ENCODE measurements at places on chromosomes 4 and X.

DNA sequence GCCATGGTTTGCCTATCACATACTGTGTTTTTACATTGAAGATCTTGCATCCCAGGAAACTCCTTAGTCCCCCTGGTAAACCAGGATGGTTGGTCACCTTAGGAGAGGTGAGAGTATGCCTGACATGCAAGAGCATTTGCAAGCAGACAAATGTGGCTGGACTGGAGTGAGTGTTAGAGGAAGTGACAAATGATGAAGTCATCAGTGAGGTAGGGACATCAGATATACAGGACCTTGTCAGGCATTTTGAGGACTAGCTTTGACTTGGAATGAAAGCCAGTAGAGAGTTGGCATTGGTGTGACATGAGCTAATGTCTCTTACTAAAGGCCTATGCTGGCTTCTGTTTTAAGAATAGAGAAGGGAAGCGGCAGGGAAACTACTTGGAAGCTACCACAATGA is 124.9 kb downstream of the FRMPD4 start:
- DNase-seq, result no peak

GRCh38 chrX:54495814-54496516 is at the start of gene FGD1:
Gene FGD1, minus strand, starts transcription at chrX:54496234. Its CDS starts 802 bp downstream, at chrX:54495432.
- DNase-seq, result peak; percentile 86

GRCh38 chr4:5044341-5044740 is 6.9 kb upstream of the STK32B start:
- DNase-seq, result no peak

- DNase-seq, result no peak
These were observed 11.3 kb upstream of the APLN start for GRCh38 chrX:129665916-129666644.
